ENCODE measurements at places on chromosomes 6 and 20.

DNA sequence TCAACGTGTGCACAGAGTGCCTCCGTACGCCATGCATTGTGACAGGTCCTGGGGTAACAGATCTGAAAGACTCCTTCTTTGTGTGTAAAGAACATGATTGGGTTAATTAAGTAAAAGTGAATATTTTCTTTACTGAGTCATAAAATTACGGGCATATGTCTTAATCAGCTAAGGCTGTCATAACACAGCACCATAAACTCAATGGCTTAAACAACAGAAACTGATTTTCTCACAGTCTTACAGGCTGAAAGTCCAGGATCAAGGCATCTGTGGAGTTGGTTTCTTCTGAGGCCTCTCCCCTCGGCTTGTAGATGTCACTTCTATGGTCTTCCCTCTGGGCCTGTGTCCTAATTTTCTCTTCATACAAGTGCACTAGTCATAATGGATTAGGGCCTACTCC is 176.9 kb downstream of the MTFR2 start:
- no peak for DNase-seq

GRCh38 chr6:2768696-2769095 is 3.5 kb downstream of the WRNIP1 start:
- no peak for DNase-seq

DNA sequence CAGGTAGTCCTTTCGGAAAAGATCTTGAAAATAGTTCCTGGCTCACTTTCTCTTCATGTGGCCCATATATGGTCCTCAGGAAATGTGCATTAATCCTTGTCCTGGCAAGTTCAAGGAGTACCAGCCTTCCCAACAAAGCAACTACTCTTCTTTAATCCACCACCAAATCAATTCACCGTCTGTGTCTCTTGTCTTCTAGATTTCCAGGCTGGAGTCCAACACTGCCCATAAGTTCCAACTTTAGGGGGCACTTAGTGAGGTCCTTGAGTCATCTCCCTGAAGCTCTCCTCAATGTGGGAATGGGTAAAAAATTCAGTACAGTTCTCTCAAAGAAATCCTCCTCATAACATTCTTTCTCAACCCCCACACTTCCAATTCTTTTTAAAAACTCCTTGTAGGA is 6.9 kb upstream of the DAAM2 start:
- DNase-seq: no peak

DNA sequence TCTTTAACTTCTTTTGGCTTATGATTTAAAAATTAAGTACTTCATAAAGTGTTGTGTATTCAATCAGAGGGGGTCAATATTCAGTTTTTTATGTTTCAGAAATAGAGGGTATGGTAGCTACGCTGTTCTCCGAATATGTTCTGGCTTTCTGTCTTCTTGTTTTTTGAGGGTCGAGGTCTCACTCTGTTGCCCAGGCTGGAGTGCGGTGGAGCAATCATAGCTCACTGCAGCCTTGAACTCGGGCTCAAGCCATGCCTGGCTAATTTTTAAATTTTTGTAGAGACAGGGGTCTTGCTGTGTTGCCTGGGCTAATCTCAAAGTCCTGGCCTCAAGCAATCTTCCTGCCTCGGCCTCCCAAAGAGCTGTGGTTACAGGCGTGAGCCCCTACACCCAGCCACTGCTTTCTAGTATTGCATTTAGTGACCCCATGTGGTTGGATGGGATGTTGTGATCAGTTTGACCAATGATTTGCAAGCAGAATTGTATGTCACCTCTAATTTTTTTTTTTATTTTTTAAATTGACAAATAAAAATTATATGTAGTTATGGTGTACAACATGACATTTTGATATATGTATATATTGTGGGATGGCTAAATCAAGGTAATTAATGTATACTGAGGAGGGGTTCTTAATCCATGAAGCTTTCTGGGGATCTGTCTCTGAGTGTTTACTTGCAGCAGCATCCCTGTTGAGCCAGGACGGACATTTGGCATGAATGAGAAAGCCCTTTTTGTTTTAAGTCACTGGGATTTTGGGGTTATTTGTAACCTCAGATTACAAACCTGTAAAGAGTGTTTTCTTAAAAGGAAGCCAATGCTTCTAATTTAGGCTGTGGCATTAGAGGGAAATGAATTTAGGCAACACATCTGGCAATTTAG is 38.5 kb upstream of the DEK start:
- DNase-seq: peak; percentile 45

GRCh38 chr6:88493717-88494116 is 327.6 kb upstream of the CNR1 start:
- no peak for DNase-seq
